HCT116 (cell line): ENCODE measurements at places on chromosomes 4 and X.

DNA sequence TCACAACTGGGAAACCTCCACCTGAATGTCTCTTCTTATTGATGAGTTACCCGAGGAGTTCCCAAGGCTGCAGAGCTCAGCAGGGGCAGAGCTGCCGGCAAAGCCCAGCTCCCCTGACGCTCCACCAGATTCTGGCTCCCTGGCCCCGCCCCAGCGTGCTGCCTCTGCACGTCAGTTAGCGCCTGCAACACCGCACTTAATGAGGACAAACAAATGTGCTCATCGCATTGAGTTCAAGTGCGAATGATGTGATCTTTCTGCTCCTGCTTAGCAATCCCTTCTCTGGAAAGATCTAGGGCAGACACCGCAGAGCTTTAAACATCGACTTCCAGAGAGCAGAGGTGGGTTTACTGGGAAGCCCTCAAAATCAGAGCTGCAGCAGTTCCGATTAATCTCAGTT, 55.5 kb upstream of the FBXW7 start:
- no peak for DNase-seq

GRCh38 chr4:81648576-81649275, 177.0 kb upstream of the RASGEF1B start:
- DNase-seq = no peak

GRCh38 chr4:176653401-176654220, 139.1 kb downstream of the VEGFC start:
- no peak for DNase-seq

DNA sequence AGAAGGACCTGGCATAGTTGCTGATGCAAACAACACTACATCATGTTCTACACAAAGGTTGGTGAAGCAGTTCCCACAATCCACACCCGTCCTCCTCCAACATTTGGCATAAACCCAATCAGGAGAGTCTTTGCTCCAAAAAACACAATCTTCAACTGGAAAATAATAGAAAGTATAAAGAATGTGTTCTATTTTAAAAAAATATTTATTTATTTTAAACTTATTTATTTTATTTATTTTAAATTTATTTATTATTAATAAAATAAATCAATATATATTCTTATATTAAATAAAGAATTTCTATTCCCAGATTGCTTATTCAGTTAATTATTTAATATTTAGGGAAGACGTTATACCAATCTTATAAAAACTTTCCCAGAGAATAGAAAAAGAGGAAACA, 1753.7 kb upstream of the AGA start:
- DNase-seq = no peak

DNA sequence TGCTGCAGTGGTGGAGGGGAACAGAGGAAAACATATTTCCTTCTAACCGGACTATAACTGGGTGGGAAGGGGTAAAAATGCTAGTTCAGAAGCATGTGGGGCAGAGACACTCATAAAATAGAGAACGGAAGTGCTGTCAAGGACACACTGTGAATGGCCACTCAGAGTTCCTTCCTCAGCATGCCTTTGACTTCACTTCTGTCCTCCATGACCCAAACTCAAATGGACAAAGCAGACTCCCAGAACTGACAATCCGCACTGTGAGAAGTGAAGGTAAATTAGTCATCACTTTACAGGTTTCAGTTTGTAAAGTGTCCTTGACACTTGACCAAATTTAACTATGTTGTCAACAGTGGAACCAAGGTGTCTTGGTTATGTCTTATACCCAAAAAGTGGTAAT, 30.2 kb upstream of the ELF2 start:
- DNase-seq = no peak

DNA sequence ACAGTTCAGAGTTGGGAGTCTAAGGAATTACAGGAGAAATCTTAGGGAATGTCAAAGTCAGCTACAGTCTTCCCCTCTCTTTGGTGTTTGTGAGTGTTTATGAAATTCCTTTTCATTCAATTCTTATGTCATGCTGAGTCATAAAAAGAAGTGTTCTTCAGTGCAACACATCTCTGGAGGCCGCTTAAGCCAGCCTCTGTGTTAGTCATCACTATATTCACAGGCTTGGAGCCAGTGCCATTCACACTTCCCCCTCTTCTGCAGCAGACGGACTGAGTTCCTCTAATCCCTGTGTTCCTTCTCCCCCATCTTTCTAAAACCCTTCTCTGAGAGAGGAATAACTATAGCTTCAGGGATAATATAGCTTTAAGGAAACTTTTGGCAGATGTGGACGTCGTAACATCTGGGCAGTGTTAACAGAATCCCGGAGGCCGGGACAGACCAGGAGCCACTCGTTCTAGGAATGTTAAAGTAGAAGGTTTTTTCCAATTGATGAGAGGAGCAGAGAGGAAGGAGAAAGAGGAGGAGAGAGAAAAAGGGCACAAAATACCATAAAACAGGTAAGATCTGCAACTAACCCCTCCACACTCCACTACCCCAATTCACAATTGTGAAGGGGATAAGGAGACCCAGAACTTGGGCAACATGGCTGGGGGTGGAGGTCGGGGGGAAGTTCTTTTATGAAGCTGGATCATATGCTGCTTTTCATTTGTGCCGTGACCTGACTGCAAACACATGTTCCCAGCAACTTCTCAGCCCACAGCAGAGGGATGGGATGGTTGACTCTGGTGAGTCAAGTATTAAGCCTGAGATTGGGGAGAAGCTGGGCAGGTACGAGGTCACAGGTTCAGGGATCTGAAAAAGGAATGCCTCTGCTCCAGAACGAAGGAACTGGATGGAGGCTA, at the start of gene SRPX2:
SRPX2 (plus strand) TSS at position 244 of the 905 bp plus-strand sequence. CDS start 2,124 bp downstream, outside the sequence.
- peak; percentile 63 for DNase-seq

DNA sequence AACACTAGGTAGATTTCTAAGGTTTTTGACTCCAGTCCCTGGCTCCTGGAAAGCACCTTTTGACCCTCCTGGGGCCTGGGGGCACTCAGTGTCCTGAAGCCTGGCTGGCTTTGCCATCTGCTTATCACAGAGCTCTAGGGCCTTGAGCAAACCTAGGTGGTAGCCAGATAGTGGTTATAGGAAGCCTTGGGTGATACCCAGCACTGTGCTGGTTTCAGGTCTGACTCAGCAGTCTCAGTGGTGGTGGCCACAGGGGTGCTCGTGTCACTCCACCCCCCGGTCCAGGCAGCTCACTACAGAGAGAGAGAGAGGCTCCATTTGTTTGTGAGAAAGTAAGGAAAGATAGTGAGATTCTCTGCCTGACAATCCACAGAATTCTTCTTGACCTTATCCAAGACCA, 195.8 kb upstream of the ZFP42 start:
- no peak for DNase-seq

- no peak for DNase-seq
These were observed 11.8 kb downstream of the COMMD8 start for GRCh38 chr4:47451657-47452056.

GRCh38 chr4:26365537-26366150, 44.8 kb downstream of the RBPJ start:
- no peak for DNase-seq

DNA sequence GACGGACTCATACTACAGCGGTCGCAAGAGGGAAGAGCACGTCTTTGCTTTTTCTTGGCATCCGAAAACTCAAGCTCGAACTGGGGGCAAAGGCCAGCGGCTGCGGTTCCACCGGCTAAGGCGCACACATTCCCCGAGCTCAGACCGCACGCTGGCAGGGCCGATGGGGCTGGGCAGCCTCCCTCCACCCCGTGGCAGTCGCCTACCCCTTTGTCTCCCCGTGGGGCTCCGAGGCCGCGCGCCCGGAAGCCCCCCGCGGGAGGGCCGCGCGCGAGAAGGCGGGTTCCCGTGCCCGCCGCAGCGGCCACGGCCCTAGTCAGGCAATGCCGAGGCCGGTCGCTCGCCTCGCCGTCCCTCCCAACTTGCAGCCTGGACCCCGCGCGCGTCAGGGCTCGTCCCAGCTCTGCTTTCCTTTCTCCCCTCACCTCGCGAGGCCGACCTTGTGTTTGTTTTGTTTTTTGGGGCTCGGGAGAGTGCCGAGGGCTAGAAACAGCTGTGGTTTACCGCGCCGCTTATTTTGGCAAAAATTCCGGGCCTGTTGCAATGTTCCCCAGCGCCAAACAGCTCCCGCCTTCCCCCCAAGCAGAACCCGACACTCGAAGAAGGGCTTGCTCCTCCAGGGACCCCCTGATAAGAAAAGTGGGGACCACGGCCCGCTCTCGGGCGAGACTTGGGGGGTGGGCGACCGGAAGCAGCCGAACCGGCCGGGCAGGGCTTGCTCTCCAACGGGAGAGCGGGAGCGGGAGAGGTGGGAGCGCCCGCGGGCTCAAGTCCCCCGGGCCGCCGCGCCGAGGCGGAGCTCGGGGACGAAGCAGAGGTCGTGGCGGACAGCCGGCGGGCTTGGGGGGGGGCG, 561 bp upstream of the N4BP2 start:
- no peak for DNase-seq

GRCh38 chrX:37364666-37365065, 15.5 kb downstream of the PRRG1 start:
- no peak for DNase-seq

DNA sequence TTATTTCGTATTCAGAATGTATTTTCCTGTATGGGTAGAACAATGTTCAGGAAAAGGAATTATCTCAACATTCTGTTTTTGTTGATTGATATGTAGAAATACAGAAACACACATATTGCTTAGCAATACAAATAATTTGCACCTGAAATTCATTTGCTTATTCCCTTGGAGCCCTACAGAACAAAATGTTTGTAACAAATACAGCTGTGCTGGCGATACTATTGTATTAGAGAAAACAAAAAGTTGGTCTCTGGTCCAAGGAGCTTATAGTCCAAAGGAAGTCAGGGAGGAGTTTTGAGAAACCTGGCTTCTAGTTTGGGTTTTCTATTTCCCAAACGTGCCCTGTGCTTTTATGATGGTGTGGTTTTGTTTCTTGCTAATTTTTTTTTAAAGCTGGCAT, 37.8 kb upstream of the CAPN6 start:
- no peak for DNase-seq

- no peak for DNase-seq
These were observed 13.6 kb downstream of the SLC25A6 start for GRCh38 chrX:1378306-1378759.

GRCh38 chr4:4420421-4420820, 33.5 kb downstream of the NSG1 start:
- DNase-seq = no peak

GRCh38 chr4:26197018-26197779, 123.6 kb upstream of the RBPJ start:
- DNase-seq = peak; percentile 98

DNA sequence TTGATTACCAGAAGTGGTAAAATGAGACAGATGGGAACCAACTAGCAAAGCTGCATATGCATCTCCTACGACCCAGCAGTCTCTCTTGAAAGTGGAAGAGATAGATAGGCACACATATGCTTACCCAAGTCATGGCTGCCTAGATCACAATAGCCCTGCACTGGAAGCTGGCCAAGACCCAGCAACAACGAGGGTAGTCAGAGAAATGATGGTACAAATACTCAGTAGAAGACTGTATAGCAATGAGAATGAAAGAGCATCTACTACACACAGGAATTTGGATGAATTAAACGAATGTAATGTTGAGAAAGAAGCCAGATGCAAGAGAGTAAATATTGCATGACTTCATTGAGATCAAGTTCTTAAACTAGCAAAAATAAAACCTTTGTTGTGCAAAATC, 100.3 kb upstream of the FAT1 start:
- DNase-seq = no peak

DNA sequence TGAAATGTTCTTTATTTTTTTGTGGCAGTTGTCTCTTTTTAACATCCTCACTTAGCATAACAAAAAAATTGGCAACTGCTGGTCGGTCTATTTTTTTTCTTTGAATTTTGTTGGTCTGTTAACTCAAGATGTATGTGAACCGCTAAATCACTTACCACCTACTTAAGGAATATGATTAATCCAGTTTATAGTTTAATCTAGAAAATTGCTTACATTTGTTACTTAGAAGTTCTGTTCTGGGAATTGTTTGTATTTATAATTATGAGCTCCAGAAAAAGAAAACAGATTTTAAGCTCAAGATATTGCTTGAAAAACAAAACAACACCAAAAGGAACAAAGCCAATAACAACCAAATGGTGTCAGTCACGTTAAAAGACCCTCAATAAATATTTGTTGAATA, 66.1 kb upstream of the KLHL13 start:
- no peak for DNase-seq

- no peak for DNase-seq
These were observed 137.8 kb upstream of the NUDT6 start for GRCh38 chr4:123060039-123060770.
